ENCODE measurements at places on chromosomes 6 and 20. TPM values are rescaled to one million over a fixed set of nuclear protein-coding genes. Genes with fewer than 3 reads are reported as not detected.

DNA sequence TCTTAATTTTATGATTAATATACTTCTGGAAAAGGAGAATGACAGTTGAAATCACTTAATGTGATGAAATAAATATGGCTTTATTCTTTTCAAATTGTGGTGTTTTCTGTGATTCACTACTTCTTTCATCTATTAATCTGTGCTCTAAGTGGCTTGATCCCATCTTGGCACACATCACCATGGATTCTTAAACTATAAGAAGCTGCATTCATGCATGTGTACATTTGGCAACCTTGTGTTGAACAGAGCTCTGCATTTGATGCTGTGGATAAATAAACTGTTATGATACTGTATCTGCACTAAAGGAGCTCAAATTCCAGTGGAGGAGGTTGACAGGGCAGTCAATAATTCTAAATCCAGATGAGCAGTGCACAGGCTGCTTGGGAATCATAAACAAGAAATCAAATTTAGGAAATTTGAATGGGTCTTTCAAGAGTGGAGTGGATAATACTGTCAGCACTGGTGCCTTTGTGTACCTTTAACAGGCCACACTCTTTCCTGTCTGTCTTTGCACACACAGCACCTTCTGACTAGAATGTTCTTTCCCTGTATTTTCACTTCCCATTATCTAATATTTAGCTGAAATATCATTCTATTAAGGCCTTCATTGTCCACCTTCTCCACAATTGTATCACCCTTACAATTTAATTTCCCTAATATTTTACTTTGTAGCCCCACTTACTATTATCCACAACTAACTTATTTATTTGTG, 252.9 kb downstream of the GRM1 start:
- no peak for ATAC-seq

GRCh38 chr6:126396131-126396530, 56.2 kb downstream of the CENPW start:
- ATAC-seq, result no peak

GRCh38 chr20:572727-573126, 29.1 kb upstream of the CSNK2A1 start:
- no peak for ATAC-seq

GRCh38 chr6:292506-293192, 362 bp downstream of the DUSP22 start:
- peak; percentile 39 for ATAC-seq

DNA sequence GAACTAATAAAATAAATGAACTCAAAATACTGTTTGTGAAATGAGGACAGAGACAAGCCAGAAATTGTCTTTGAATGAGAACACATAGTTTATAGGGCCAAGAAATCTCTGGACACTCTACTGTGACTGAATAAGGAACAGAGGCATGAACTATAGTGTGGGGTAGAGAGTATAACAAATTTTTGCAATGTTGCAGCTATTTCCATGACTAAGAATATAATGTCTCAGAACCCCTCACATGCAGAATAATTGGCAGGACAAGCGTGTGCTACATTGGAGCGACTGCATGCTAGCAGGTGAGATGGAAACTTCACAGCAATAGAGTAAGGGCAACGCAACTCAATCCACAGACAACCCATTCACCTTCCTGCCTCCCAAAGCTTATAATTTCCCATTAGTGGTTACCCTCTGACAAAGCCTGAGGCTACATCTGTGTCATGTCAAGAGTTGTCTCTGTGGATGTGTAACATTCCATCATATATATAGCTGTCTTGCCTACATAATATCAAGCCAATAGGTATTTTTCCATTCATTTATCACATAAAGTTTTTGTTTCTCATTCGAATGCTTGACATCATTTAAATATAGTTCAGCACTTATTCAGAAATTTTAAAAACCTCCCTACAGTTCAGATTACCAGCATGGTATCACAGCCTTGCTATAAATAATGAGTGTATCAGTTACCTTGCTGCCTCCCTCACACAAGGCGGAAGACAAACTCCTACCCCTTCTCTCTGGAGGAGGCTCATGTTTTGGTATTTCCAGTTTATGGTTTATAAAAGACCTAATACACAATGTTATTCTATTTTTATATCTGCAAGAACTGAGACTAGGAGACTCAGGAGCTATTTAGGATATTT, 47.9 kb upstream of the ECHDC1 start:
- ATAC-seq, result no peak

The HCRTR2 gene
- not detected for total RNA-seq

DNA sequence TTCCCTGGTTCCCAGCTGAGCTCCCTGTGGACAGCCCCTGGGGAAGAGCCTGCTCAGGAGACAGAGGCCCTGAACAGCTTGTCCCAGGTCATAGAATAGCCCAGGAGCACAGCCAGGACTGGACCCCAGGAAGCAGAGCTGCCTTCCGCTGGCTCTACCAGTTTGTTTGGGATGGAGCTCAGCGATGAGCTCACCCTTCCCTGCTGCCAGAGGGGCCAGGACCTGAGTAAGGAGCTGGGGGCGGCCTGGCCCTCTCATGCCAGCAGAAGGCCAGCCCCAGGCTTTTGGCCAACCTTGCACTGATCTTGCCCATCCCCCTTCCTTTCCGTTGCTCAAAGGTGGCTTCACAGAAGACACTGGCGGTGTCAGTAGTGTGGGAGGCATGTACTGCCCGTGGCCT, 17.5 kb downstream of the MMP24OS start:
- no peak for ATAC-seq

DNA sequence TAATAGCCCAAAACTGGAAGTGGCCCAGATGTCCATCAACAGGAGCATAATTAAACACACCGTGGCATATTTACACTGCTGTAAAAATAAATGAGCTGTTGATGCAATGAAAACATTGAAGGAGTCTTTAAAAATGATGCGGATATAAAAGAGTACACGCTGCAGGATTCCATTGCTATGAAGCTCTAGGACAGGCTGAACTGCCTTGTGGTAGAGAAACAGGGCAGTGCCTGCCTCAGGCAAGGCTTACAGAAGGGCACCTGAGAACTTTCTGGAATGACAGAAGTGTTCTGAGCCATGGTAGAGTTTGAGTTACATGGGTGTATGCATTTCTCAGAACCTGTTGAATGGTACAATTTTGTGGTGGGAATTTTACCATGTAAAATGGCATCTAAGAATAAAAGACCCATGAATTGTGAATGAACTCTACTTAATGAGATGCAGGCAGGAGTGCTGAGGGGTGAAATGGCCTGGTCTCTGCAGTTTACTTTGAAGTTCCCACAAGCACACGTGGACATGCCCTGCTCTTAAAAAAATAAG, 45.3 kb upstream of the RIN2 start:
- no peak for ATAC-seq

The RIPOR3 gene
- not detected for total RNA-seq

The PROKR2 gene
- total RNA-seq, result not detected

The OR2J3 gene
- total RNA-seq, result not detected

DNA sequence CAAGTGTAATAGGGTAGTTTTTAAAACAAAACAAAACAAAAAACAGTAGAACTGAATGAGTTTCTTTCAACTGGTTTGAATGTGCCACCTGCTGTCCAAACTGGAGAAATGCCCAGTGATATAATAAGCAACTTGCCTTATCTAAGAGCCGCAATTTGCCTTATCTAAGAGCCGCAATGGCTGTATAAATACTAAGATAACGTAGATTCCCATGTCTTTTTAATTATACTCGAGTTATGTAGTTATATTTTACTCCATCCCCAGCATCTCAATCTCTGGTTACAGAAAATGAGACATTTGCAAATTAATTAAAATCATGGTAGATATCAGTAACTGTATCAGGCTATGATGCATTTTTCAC, 67.2 kb downstream of the RPP40 start:
- no peak for ATAC-seq

- no peak for ATAC-seq
Measured at GRCh38 chr20:37144856-37145404, 34.2 kb upstream of the RPN2 start.

- no peak for ATAC-seq
Measured at GRCh38 chr6:117512987-117513573, 30.6 kb downstream of the DCBLD1 start.

The TREM2 gene
- total RNA-seq, result not detected

The FAM217A gene
- total RNA-seq, result not detected

DNA sequence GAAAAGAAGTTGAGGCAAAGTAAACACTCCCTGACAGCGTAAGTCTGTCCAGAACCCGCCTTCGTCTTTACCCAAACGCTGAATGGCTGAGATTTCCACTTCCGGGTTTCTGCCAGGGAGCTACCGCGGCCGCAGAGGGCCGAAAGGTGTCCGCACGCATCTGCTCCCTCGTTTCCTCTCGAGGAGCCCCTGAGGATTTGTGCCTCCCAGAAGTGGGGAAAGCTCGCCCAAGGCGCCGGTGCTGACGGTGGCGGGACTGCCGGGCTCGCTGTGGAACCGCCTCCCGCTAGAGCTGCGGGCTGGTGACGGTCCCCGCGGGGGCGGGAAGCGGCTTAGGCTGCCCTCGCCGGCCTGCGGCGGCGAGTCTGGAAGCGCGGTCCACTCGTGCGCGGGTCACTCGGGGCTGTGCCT, 1760.2 kb upstream of the DEFB115 start:
- ATAC-seq, result peak; percentile 29

The BMP7 gene
- not detected for total RNA-seq

DNA sequence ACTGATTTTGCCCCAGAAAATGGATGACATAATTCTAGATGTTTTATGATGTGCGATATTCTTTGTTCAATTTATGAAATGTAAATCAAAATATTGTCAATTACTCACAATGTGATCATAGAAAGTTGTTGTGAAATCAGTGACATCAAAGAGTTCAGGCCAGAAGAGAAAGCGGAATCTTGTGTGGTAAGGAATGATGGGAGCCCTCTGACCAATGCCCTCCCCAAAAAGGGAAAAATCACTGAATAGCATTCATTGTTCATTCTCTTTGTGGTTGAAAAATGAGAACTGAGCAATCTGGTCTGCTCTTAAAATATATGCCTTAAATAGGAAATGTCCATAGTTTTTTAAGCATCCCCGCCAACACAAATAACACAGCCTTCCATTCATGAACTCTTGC, 247.1 kb upstream of the GRIK2 start:
- no peak for ATAC-seq

DNA sequence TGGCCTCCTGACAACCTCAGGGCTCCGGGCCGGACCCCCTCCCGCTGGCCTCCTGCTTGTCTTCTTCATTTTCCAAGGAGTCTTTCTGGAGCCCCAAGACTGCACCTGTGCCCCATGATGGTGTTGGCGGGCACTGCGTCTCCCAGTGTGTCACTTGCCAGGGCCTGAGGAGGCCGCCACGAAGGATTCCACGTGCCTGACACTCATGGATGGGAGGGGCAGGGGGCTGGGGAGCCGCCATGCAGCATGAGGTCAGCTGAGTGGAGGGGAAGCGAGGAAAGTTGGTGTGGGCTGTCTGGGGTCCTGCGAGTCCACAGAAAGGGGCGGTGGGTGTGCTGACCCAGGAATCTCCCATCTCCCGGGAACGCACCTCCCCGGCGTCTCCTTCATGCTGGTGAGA, 165.7 kb downstream of the SMOC2 start:
- ATAC-seq, result no peak

Data from activated T-helper 17 cell treated with anti-CD3 and anti-CD28 coated beads, Interleukin-2, amount 50 U/mL, for 72 hours (primary cell).